ENCODE measurements at places on chromosomes 13 and 19. TPM values are rescaled to one million over a fixed set of nuclear protein-coding genes. Genes with fewer than 3 reads are reported as not detected.

SPPL2B gene
- 43.0 TPM for total RNA-seq

C13orf42 gene
- not detected for total RNA-seq

DNA sequence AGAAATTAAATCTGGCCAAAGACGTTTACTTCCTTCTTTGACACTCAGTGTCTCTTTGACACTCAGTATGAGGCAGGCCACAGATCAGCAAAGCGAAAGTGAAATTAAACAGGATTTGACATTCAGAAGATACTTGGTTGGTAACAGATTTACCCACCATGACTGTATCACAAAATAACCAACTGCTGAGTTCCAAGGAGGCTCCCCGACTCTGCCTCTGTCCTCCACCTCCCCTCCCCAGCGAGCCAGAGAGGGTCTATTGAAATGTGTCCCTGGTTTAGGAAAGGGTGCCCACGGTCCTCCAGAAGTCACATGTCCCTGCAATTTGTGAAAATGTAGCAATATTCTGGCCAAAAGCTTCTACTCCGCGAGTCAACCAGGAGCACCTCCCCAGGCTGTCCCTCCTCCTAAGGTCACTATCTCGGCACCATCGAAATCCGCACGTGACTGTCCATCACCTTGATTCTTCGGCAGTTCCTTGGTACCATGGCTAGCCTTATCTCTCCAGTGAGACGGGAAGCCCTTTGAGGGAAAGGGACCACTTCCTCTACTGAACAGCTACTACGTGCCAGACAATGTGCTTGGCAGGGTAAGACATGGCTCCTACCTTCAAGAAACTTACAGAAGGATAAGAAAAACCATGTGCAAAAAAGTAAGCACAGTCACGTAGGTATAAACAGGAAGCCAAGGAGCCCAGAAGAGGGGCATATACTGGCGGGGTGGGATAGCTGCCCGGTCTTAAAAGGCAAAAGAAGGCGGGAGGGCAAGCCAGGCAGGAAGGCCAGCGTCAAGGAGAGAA, 1.5 kb downstream of the N4BP2L1 start:
- no peaks in the 10 kb centered on the region for H3K27me3 ChIP-seq
- H3K4me1 ChIP-seq: peaks cover 4% of the 10 kb centered on the region
- H3K36me3 ChIP-seq: peaks cover 21% of the 10 kb centered on the region
- no peak overlapping the region for H3K27ac ChIP-seq
- peak overlapping the region; percentile 70 for H3K4me3 ChIP-seq

GRCh38 chr13:100879255-100879654, 204.7 kb upstream of the TMTC4 start:
- H3K27ac ChIP-seq: no peak overlapping the region
- H3K4me1 ChIP-seq: peaks cover 18% of the 10 kb centered on the region
- no peaks in the 10 kb centered on the region for H3K27me3 ChIP-seq
- no peak overlapping the region for H3K4me3 ChIP-seq
- no peaks in the 10 kb centered on the region for H3K36me3 ChIP-seq

DNA sequence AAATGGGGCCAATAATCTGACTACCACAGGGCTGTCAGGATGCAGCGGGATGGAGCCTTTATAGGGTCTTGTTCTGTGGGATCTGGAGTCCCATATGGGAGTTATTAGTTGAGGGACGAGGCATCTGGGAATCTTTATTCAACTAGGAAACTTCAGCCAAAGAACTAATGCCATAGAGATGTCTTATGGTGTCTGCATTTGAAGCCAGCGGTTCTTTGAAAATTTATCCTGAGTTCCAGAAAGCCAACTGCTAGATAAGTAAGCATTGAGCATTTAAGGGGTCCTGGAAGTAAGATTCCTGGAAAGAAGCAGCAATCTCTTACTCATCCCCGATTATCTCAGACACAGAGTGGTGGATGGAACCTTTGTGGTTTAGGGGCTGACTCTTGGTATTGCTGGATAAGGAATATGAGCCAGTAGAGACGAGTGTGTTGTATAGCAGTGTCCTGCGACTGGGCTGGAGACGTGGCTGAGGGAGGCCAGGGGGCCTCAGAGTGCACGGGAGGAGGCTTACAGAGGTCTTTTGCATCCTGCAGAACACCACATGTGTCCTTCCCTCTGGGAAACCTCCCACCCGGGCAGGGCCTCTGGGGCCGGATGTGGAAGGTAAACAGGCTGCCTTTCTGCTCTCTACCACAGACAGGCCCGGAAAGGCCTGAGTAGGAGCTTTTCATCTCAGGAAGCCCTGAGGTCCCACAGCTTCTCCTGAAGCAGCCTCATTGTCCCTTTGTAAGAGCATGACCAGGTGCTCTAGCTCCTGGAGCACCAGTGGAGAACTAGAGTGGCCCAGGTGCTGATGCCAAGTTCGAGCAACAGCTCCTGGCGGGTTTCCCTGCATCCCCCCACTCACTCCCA, 28.8 kb downstream of the ACTN4 start:
- H3K27me3 ChIP-seq: no peaks in the 10 kb centered on the region
- peak; percentile 59 for DNase-seq
- peaks cover 52% of the 10 kb centered on the region for H3K4me1 ChIP-seq
- peak overlapping the region; percentile 56 for H3K27ac ChIP-seq
